ENCODE measurements at places on chromosomes 2 and 18. TPM values are rescaled to one million over a fixed set of nuclear protein-coding genes. Genes with fewer than 3 reads are reported as not detected.

ALMS1 gene
- total RNA-seq: 14.6 TPM

RBM44 gene
- 0.30 TPM for total RNA-seq

TUBA3E gene
- total RNA-seq: 0.09 TPM

OSBPL1A gene
- total RNA-seq: 19.3 TPM

INPP4A gene
- 38.7 TPM for total RNA-seq

GCKR gene
- total RNA-seq: 0.51 TPM

CFAP53 gene
- total RNA-seq: 0.14 TPM

FASTKD1 gene
- total RNA-seq: 24.6 TPM

FEV gene
- not detected for total RNA-seq

UGT1A3 gene
- total RNA-seq: not detected

DSEL gene
- total RNA-seq: 33.4 TPM

IHH gene
- total RNA-seq: not detected

ZNF385B gene
- total RNA-seq: not detected

NPPC gene
- not detected for total RNA-seq

TEKT4 gene
- total RNA-seq: not detected

CYS1 gene
- total RNA-seq: 0.37 TPM

FIGLA gene
- total RNA-seq: not detected

REG3G gene
- total RNA-seq: not detected

SCN2A gene
- total RNA-seq: 5.6 TPM

TANC1 gene
- 51.6 TPM for total RNA-seq
